ENCODE measurements at places on chromosomes 6 and 20. TPM values are rescaled to one million over a fixed set of nuclear protein-coding genes. Genes with fewer than 3 reads are reported as not detected.
A peak's percentile ranks its signal among the peaks of the same experiment; 100 is the strongest.

The SAPCD1 gene
- 3.5 TPM for total RNA-seq

GRCh38 chr6:6405997-6406714 is 85.7 kb upstream of the F13A1 start:
- no peak for DNase-seq

- DNase-seq, result no peak
Measured at GRCh38 chr6:20710341-20710740, 176.1 kb downstream of the CDKAL1 start.

- DNase-seq, result peak; percentile 81
Measured at GRCh38 chr6:111805511-111806164, 67.6 kb downstream of the FYN start.

DNA sequence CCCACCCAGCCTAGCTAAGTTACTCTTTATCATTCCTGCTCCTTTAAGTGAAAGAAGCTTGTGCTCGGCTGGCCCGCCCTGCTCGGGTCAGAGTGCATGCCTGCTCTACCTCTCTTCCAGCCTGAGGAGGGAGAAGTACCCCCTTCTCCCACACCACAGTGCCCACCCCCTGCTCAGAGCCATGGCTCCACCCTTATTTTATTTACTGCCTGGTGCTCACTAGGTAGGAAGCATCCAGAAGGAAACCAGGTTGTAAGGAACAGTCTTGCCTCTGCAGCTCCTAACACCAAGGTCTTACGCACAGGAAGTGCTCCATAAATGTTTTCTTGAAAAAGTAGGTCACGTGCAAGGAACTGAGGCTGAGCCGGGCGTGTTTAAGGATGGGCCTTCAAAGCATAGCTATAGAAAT is 105.7 kb upstream of the SNX9 start:
- no peak for DNase-seq

DNA sequence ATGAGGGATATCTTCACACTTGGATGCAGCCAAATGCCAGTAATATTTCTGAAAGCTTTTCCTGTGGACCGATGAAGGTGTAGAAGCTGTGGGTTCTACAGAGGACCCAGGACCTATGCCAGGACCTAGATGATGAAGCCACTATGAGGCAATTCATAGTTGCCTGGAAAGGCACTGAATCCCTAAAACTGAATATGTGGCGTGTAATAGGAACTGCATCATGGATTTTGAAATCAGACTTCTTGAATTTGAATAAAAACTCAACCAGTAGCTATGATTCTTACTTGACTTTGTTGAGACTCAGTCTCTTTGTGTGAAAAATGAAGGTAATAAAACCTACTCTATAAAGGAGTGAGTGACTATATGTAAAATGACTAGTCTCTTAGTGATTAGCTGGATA is 89.9 kb upstream of the SGK1 start:
- DNase-seq, result no peak

- no peak for DNase-seq
Measured at GRCh38 chr20:44180814-44181213, 6.2 kb downstream of the JPH2 start.
